Left cardiac atrium (tissue), 4 donors: ENCODE measurements at places on chromosomes 7 and 10. TPM values are rescaled to one million over a fixed set of nuclear protein-coding genes. Genes with fewer than 3 reads are reported as not detected.

GRCh38 chr10:108788891-108789290 is 1134.4 kb downstream of the XPNPEP1 start:
- DNase-seq, result no peak

DNA sequence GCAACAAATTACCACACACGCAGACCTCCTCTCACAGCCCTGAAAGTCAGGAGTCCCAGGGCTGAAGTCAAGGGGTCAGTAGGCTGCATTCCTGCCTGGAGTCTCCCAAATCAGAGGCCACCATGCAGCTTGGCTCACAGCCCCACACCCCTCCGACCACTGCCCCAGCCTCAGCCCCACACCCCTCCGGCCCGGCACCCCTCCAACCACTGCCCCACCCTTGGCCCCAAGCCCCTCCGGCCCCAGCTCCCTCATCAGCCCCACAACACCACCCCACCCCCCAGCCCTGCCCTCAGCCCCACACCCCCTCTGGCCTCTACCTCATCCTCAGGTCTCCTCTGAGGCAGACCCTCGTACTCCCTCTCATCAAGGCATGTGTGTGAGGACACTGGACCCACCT is 85.7 kb downstream of the DIP2C start:
- no peak for DNase-seq

Gene AGAP5
- 4.2 TPM for total RNA-seq

- DNase-seq, result no peak
Measured at GRCh38 chr7:4707980-4708411, 25.9 kb downstream of the FOXK1 start.
